CD4-positive, alpha-beta T cell treated with Interferon alpha-2 for 1 hour (primary cell): ENCODE measurements at places on chromosomes 4 and X.

- no peak for DNase-seq
Observed at GRCh38 chr4:855880-856224, 29.9 kb upstream of the CPLX1 start.

GRCh38 chrX:139844884-139845283 is 88.0 kb downstream of the ATP11C start:
- no peak for DNase-seq

GRCh38 chr4:142583708-142584107 is 262.4 kb downstream of the INPP4B start:
- DNase-seq, result no peak

DNA sequence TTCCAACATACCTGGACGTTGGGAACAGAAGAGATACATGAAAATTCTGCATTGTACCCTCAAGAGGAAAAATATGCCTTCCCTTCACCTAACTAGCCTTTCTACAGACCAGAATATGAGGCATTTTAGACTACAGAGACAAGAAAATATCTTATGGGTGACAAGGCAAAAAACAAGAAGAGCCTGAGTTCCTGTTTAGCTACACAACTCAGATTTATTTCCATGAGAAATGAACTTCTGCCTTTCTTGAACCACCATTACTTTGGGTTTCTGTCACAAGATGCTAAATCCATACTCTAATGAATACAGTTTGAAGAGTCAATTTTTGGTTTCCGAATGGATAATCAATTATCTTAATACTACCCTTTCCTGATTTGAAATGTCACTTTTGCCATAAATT is 18.7 kb downstream of the RCHY1 start:
- DNase-seq, result no peak

- DNase-seq, result peak; percentile 70
Observed at GRCh38 chr4:6695660-6696610, 2.3 kb downstream of the S100P start.

DNA sequence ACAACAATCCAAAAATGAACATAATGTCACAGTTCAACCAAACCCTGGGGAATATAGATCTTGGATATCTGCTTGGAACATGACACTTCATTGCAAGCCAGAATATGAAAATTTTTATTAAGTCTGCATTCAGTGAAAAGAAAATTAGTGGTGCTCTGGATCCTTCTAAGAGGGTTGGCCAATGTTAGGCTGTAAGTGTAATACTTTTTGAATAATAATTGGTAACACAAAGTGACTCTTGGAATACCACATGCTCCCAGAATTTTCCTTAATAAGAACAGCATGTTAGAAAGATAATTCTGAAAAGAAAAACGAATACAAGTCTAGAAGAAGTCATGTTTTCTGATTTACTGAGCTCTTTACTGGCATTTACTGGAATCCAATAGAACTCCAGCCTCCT is 175.8 kb downstream of the RASL11B start:
- no peak for DNase-seq

DNA sequence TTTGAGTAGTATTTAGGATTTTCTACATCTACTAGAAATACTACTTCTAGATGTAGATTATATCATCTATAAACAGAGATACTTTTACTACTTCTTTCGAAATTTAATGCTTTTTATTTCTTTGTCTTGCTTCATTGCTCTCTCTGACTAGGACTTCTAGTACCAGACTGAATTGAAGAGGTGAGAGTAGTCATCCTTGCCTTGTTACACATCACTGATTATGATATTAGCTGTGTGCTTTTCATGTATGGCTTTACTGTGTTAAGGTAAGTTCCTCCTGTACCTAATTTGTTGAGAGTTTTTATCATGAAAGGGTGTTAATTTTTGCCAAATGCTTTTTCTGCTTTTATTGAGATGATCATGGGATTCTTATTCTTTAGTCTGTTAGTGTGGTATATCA is 19.6 kb upstream of the IL2 start:
- DNase-seq, result no peak

- DNase-seq, result no peak
Observed at GRCh38 chrX:135509885-135510284, 10.6 kb upstream of the INTS6L start.

DNA sequence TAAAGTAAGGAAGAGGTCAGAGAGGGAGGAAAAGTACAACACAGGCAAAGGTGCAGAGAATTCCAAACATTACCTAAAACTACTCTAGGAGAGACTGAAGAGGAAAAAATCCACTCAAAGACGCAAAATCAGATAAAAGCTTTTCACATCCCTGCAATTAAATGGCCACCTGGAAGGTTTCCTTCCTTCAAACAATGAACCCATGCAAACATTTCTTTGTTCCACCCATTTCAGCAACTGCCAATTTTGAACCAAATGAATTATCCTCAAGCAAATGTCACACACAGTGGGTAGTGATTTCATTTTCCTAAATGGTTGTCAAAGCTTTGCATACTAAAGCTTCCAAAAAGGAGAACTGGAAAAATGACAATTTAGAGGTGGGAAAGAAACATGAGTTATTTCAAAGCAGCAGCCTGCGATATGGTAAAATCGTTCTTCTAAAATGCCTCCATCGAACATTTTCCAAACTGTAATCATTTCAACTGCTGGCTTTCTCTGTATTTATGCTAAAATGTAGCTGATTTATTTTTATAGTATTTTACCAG is 45.0 kb downstream of the APBB2 start:
- DNase-seq, result no peak

- DNase-seq, result no peak
Observed at GRCh38 chrX:77275392-77275791, 171.8 kb upstream of the FGF16 start.

DNA sequence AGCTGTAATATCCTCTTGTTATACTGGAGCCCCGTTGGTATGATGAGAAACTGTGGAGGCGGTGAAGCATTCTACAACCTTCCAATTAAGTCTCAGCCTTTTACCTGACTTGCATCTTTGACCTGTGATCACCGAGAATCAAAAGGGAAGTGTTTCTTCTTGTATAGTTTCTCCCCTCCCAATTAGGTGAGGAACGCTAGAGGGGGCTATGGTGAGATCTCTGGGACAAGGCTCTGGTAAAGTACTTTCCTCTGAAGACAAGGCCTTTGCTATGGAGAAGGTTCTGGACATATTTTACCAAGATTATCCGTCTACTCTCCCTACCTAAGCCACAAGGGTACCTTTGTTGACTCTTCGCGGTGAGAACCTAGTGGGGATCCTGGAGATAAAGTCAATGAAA is 111.3 kb downstream of the CBLL2 start:
- no peak for DNase-seq

GRCh38 chrX:69365349-69365748 is 138.8 kb upstream of the NALF2 start:
- no peak for DNase-seq

GRCh38 chr4:5165420-5166369 is 114.4 kb downstream of the STK32B start:
- no peak for DNase-seq

GRCh38 chrX:40625294-40625693 is 2.1 kb downstream of the MPC1L start:
- no peak for DNase-seq

DNA sequence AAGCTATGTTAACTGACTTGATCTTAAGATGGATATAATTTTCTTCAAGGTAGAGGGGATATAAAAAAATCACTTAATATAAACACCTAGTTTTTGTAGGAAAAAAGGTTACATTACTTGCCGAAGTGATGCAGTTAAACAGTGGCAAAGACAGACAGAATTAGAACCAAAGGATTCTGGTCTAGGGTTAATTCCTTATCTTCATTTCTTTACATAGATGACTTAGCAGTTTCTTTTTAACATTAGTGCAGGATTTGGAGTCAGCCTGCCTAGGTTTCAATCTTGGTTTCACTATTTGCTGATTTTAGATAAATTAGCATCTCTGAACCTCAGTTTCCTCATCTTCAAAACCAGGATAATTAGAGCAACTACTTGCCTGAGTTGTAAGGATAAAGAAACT is 14.3 kb downstream of the ZAR1 start:
- DNase-seq, result no peak

DNA sequence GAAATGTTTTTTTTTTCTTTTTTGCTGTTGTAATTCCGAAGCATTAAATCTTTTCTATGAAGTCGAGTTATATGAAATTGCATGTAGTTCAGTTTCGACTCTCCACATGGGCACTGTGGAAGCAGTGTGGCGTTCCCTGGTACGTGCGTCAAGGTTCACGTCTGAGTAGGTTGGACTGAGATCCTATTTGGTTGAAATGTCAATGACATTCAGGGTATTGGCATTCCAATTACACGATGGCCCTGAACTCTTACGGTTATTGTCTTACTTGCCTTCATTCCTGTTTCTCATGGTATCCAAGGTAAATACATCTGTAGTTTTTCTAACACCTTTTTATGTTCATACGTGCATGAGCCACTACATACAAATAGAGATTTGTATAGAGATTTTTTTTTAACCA is 128.8 kb downstream of the SORBS2 start:
- DNase-seq, result no peak

DNA sequence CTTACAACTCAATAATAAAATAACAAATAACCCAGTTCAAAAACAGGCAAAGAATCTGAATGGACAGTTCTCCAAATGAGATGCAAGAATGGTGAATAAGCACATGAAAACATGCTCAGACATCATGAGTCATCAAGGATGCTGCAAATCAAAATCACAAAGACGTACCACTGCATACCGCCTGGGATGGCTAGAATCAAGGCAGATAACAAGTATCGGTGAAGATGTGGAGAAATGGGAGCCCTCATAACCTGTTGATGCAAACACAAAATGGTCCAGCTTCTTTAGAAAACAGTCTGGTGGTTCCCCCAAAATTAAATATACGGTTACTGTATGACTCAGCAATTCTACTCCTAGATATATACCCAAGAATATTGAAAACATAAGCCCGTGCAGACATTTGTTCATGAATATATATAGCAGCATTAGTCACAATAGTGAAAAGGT is 32.5 kb downstream of the AKAP4 start:
- DNase-seq, result no peak

DNA sequence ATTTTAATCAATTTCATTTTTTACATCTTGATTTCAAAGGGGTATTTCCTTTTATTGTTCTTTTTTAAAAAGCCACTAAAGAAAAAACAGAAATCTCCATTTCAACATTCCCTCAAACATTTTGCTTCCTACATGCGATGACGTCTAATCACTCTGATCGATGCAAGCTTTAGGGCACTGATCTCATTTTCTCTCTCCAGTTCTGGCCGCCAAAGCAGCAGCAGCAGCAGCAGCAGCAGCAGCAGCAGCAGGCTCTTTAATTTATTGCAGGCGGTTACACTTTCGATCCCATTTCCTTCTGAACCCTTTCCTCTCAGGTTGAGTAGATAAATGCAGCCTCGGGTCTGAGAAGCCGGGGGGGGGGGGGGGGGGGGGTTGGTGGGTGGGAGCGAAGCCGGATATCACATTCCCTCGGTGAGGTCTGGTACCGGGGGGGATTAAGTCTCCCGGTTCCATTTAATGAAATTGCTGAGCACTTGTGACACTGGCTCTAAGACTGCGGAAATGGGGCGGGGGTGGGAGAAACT is 3.4 kb upstream of the PCDH7 start:
- DNase-seq, result no peak

GRCh38 chr4:139282721-139283075 is 2.7 kb upstream of the MGARP start:
- no peak for DNase-seq

- DNase-seq, result no peak
Observed at GRCh38 chr4:173522160-173522950, 7.7 kb downstream of the HAND2 start.

- no peak for DNase-seq
Observed at GRCh38 chrX:39507617-39508299, 590.0 kb downstream of the BCOR start.

DNA sequence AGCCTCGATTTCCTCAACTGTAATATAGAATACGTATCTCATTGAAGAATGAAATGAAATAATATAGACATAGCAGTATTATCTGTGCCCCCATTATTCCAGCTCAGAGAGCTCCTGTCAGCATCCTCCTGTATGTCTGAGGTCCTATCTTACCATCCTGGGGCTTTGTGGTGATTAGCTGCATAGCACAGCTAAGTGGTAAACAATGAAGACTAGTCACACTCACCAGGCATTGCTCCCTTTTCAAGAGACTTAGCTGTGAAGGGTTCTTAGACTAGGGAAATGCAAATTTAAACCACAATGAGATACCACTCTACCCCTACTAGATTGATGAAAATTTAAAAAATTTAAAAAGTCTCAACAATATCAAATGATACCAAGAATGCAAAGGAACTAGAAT is 172.9 kb downstream of the SLC39A8 start:
- DNase-seq, result no peak

GRCh38 chr4:84917086-84917821 is 49.2 kb downstream of the WDFY3 start:
- DNase-seq, result no peak

GRCh38 chr4:51851937-51852290 is 9.0 kb downstream of the DCUN1D4 start:
- no peak for DNase-seq
